HS-5 (cell line): ENCODE measurements at places on chromosomes 12 and 14.

GRCh38 chr12:12995088-12995487, 5.0 kb downstream of the HEBP1 start:
- no peak for DNase-seq

GRCh38 chr12:79624378-79624777, 66.4 kb downstream of the PAWR start:
- DNase-seq, result no peak

- peak; percentile 5 for DNase-seq
Measured at GRCh38 chr14:91649930-91650329, 82.0 kb downstream of the CATSPERB start.

DNA sequence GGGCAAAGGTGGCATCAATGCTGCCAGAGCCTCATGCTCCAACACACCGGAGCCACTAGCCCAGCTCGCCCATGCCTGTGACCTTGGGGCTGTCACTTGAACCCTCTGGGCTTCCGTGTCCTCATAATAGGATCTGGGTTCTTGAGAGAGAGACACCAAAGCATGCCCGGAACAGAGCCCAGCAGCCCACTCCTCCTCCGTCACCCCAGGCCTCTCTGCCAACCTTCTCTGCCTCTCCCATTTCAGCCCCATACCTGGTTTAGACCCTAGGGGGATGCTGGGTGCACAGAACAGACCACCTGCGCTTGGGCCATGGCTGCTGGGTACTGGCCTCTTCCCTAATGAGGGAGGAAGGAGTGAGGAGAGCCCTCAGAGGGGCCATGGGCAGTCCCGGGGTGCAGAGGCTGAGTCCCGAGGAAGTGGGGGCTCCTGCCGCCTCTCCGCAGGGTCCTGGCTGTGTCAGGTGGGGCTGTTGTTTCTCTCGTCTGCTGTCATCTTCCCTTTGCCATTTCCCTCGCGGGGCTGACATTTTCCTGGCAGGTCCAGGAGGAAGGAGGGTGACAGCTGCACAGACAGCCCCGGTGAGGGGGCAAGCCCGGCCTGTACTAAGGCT, 172.4 kb upstream of the RTL1 start:
- no peak for DNase-seq

GRCh38 chr12:132279184-132279889, 50.1 kb downstream of the GALNT9 start:
- no peak for DNase-seq

DNA sequence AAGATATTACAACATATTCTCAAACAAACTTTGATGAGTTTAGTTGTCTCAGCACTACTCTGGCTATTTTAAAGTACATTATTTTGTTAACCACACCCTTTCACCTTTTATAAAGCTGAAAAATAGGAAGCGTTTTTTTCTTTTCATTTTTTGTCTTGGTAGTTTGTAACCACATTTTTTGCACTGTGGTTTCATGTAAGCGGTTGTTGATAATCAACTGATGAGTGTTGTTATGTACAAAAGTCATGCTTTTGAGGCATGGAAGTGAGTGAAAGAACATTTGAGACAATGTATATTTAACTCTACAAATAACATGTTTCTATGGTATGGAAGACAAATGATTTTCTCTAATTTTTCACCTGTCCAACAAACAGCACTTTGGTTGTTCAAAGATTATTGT, 52.1 kb upstream of the ATP2B1 start:
- no peak for DNase-seq

DNA sequence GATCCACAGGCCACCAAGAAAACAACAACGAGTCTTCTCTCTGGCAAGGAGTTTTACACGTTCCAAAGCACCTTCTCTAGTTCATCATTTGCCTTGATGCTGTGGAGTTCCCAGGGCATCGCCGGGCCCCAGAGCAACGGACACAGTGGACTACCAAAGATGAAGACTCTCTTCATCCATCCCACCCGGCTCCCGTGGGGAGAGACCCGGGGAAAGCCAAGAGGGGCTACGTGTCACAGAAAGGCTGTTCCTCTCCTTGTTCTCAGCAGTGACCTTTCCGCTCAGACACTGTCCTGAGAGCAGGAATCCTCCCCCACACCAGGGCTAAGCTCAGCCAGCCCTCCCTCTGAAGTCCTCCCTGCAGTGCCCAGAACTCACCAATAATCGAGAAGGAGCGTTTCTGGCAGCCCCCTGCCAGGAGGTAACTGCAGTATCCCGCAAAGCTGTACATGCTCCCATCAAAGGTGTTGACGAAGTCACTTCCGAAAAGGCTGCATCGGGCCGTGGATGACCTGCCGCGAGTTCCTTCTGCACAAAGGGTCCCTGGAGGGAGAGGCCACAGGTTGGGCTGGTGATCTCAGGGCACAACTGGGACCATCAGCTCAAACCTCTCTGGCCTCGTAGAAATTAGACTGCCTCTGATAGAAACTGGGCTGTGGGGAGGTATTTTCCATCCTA, 3.5 kb downstream of the VWF start:
- no peak for DNase-seq

GRCh38 chr14:69303086-69303485, 43.1 kb downstream of the GALNT16 start:
- no peak for DNase-seq

DNA sequence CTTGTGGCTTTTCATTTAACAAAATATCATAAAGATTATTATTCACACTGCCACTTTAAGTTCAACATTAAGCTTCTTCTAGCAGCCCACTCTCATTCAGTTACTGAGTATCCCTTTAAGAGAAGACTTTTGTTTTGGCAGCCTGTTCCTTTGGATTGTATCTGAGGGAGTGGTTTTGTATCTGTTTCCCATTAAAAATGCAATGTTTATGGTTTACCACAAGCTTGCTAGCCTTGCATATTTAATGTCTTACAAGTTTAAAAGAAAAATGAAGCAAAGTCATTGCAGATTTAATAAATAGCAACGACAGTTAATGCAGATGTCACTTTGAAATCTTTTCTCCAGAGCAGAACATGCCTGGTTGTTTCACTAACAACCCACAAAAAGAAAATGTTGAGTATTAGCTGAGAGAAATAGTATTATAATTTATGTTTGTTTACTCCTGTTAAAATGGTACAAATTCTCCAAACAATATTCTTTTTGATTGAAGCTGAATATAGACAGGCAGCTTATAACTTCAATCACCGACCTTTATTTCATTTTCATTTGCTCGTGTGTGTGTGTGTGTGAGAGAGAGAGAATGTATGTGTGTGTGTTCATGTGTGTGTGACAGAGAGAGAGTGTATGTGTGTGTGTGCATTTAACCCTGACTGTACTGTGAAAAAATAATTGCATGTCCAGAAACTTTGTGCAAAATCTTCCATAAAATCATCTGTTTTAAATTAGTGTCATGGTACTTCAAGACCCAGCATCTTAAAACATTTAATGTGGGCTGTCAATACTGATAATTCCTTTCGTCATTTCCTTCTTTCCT, 1.8 kb downstream of the DCN start:
- peak; percentile 47 for DNase-seq

DNA sequence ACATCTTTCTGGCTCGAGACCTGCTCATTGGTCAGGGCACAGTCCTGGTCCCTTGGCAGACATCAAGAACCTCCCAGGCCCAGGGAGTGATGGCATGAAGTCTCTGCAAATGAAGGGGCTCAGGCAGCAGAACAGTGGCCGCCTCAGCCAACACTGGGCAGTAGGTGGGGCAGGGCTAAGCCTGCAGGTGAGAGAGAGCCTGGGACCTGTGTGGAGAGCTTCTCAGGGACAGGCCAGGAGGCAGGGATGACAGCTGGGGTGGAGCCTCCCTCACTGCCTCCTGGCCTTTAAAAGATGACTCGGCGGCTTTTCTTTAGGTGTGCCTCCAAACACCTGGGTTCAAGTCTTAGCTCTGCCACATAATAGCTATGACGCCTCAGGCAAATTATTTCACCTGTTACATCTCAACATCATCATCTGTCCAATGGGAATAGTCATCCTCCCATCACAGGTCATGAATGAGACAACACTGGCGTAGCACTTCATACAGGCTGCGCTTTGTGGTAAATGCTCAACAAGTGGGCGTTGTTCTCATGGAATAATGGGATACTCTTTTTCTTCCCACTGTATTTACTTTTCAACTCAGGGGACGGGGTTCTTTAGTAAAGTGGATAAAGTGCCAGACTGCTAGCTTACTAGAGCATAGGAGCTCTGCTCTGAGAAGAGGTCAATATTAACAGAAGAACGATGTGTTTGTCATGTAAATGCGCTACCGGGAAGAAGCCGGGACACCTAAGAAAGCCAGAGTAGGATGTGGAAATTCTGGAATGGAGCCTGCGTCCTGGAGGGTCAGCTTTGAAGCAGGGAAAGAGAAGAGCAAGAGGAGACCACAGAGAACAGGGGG, 277.4 kb downstream of the FOXN3 start:
- DNase-seq, result no peak

DNA sequence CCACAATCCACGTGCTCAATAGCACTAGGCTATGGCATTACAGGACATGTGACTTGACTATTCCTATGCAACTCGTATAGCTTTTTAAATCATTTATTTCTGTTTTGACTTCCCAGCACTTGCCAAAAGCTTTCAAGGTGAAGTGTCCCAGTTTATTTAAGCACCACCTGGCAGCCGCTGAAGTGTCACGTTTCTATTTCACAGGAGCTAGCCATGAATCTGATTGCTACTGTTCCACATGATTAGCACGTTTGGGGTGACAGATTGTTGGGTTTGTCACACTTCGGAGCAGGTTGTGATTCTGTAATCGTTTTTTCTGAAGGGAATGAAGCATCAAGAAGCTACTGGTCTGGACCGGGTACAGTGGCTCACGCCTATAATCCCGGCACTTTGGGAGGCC, 39.9 kb upstream of the BICDL1 start:
- DNase-seq, result no peak

DNA sequence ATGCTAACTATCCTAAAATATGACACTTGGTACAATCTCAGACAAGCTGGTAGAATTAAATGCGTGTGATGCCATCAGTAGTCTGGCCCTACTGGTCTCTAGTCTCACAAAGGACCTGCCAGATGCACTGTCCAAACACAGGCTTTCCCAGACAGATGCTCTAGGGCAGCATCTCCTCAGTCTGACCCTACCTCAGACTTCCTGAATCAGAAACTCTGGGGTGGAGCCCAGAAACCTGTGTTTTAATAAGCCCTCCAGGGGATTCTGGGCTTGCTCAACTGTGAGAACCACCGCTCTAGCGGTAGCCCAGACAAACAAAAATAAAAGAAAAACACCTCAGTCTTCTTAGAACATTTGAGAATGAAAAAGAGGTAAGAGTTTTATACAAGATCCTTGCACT, 48.0 kb downstream of the BDKRB1 start:
- no peak for DNase-seq

- no peak for DNase-seq
Measured at GRCh38 chr14:102525929-102526497, 16.4 kb upstream of the ANKRD9 start.

DNA sequence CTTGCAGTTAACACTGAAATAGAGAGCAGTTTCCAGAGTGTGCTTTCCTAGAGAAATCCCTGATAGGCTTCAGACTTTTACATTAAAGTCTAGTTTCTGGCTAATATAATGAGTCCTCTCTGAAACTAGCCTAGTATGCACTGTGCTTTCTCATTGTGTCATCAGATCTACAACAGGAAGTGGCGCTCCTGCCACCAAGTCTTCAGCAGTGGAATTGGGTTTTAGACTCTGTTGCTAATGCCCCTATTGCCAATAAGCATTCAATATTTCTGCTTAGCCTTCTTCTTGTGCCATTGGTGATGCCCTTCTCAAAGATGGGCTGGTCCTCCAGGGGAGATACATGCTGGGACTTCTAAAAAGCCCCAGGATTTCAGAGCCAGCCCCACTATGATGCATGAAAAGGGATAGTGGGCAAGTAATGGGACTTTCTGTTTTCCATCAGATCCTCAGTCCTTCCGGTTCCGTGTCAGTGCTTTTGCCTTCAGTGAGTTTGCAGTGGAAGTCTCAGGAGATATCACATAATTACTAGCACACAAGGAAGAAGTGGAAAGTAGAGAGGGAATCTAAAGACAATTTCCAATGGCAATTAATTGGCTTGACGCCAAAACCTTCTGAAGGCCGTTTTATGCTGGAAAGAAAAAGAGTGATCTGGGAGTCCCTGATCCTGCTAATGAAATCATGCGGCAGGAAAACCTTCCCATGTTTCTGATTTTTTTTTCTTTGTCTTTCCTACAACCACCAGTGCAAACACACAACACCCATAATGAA, 50.0 kb downstream of the SSPN start:
- DNase-seq, result no peak

DNA sequence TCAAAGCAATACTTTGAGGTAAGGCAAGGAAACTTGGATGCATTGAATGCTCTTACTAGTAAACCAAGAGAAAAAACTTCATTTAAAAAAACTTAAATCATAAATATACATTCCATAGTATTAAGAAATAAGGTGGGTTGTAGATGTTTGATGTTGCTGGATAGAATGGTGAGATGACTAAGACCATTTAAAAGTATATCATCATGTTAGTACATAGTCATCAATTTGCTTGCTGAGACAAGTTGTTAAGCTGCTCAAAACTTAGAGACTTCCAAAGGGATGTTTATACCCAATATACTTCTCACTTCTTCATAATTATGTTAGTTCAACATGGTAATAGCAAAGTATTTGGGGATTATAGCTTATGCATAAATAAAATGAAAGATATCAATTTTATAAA, 675.5 kb upstream of the MGAT4C start:
- no peak for DNase-seq

DNA sequence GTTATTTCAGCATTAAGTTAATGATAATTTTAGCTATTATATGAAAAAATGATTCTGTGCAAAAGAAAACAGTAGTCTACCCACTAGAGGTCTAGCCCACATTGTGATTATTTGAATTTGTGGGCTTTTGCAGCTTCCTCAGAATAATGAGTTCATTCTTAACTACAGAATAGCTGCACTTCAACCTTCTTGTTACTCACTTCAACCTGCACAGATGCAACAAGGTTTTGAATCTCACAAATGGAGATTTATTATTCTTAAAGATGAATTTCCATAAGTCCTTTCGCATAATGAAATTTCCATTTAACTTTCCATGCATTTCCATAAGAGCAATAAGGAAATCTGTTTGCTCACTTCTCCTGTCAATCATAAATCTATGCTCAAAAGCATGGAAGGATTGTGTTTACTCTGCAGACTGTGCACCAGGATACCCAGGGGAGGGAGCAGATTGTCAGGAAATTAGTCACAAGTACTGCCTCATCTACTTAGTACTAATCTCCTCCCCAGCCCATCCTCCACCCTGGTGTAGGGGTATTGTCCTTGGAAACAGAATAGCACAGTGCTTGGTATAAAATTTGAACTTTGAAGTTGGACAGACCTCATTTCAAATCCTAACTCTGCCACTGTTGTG, 24.1 kb downstream of the PTGER2 start:
- peak; percentile 32 for DNase-seq
